Right lobe of liver (tissue), 6 donors: ENCODE measurements at places on chromosomes 16 and 17. TPM values are rescaled to one million over a fixed set of nuclear protein-coding genes. Genes with fewer than 3 reads are reported as not detected.
A peak's percentile ranks its signal among the peaks of the same experiment; 100 is the strongest.

The SP2 gene
- 3.1 TPM for total RNA-seq

The HOXB9 gene
- total RNA-seq: not detected

The TOM1L1 gene
- total RNA-seq: 67.3 TPM

The JPH3 gene
- total RNA-seq: 0.12 TPM

DNA sequence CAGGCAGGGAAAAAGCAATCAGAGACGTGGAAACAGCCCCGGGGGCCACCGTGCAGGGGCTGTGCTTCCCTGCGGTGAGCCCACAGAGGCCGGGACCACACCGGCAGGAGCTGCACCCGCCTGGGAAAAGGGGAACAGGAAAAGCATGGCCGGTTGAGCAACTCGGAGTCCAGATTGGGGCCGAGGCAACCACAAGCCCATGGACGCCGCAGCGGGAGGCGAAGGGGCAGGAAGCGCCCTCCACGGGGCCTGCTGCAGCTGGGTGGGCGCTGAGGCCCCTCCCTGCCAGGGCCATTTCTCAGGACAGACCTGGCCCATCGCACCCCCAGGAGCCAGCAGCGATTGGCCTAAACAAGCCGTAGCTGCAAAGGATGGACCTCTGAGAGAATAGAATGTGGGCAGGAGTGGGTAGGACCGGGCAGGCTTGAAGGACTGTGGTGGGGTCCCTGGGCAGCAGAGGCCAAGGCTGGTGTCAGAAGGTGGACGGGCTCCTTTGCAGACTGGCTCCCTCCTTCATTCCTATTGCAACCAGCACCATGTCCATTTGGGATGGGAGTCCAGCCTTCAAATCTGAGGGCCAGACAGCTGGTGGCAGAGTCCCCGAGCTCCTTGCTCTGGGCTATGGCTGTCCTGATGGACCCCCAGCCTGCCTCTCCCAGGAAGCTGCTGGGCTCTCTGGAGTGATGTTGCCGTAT is 30.4 kb downstream of the COX4I1 start:
- no peaks in the 10 kb centered on the region for H3K4me1 ChIP-seq
- no peak overlapping the region for H3K27ac ChIP-seq
- H3K27me3 ChIP-seq: no peaks in the 10 kb centered on the region
- no peak for DNase-seq

- no peak for DNase-seq
- peaks cover 16% of the 10 kb centered on the region for H3K36me3 ChIP-seq
- no peak overlapping the region for H3K4me3 ChIP-seq
- H3K4me1 ChIP-seq: no peaks in the 10 kb centered on the region
Observed at GRCh38 chr17:81540676-81541027, 11.5 kb downstream of the FAAP100 start.

- H3K36me3 ChIP-seq: no peaks in the 10 kb centered on the region
- H3K27ac ChIP-seq: no peak overlapping the region
Observed at GRCh38 chr16:27515874-27516353, 33.8 kb downstream of the GTF3C1 start.

DNA sequence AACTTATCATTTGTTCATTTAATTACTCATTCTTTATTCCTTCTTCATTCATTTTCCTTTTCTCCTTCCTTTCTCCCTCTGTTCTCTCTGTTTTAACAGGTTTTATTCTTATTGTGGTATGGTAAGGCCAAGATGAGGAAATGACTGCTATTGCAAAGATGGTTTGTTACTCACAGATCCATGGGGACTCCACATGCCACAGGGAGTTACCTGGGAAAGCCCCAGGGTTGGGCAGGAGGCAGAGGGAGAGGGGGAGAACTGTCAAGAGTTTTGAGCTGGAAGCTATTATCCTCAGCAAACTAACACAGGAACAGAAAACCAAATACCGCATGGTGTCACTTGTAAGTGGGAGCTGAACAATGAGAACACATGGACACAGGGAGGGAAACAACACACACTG is 453.3 kb downstream of the WWOX start:
- no peaks in the 10 kb centered on the region for H3K36me3 ChIP-seq
- DNase-seq: no peak
- H3K27ac ChIP-seq: no peak overlapping the region
- no peak overlapping the region for H3K4me3 ChIP-seq
- H3K4me1 ChIP-seq: no peaks in the 10 kb centered on the region

DNA sequence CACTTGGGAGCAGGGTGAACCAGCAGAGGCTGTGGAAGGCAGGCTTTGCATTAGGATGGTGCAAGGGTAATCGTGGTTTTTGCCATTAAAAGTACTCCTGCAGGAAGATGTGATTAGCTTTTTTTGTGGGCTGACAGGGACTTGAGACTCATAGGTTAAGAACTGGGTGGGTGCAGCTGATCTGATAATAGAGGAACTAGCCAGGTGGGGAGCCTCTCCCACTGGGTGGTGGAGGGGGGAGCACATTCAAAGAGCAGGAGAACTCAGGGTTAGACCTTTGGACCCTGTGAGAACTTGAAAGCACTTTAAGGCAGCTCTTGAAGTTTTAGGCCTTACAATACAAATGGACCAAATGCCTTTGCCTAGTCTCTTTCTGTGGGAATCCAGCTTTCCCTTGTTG is 32.4 kb downstream of the CCL4 start:
- no peak overlapping the region for H3K4me3 ChIP-seq
- no peaks in the 10 kb centered on the region for H3K36me3 ChIP-seq
- no peak overlapping the region for H3K27ac ChIP-seq
- H3K4me1 ChIP-seq: no peaks in the 10 kb centered on the region
- no peak for DNase-seq

DNA sequence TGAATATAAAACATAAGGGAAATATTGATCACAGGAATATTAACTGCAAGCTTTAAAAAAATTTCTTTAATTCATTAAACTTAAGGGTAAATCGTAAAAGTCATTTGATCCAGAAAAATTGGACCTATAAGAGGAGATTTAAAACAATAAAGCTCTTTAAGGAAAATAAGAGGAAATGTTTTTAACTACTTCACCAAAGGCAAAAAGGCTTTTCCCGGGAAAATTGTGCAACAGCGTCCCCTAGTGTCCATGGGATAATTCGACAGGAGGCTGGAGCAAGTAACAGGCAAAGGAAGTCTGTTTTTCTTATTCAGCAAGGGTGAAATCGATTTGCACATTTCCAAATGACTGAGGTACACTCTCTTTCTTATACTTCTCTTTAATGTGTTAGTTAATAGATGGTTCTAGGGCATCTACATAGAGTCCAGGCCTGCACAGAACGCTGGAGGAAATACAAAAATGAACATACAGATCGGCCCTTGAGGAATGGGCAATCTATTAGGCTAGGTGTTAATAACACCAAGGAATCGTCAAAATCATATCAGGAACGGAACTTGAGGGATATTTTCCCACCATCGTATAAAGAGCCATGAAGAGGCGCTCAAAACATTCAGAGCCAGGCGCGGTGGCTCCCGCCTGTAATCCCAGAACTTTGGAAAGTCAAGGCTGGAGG is 61.4 kb downstream of the ZNF18 start:
- no peaks in the 10 kb centered on the region for H3K36me3 ChIP-seq
- H3K27me3 ChIP-seq: no peaks in the 10 kb centered on the region
- no peak overlapping the region for H3K27ac ChIP-seq
- H3K4me1 ChIP-seq: no peaks in the 10 kb centered on the region

DNA sequence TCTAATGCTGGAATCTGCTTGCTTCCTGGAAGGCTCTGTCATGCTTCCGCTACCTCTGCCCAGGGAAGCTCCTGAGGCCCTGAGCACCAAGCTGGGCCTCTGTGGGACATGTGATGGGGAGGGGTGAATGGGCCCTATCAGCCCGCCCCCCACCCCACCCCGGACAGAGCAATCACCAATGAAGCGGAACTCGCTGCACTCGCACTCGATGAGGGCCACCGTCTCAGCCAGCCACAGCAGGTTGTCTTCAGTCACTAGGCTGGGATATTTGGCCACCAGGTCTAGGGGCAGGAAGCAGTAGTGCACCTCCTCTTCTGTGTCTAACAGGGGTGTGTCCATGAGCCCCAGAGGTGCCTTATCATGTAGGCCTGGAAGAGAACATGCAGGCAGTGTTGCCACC is 23.6 kb downstream of the KCTD19 start:
- DNase-seq: no peak
- H3K27me3 ChIP-seq: no peaks in the 10 kb centered on the region
- H3K4me3 ChIP-seq: no peak overlapping the region
- no peaks in the 10 kb centered on the region for H3K4me1 ChIP-seq
- no peak overlapping the region for H3K27ac ChIP-seq

DNA sequence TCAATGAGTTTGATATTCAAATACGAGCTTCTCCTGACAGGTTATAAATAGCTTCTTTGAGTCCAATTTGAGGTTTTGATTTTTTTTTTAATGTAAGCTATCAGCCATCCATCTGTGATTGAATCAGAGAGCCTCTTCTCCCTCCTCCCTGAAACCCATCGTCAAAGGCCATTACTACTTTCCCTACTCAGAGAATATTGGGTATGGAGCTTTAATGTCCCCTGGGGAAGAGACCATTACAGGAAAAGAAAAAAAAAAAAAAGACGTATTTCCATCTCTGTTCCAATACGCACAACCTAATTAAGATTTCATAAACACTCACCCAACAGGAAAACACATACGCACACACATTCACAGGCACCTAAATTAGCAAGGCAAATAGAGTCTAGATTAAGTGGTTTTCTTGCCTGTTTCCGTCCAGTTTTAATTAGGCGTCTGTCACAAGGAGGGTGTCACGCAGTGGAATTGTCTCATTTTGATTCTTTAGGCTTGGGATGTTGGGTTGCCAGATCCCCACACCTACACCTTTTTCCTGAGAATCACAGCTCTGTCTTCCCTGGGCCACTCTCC is 194.3 kb upstream of the RPL38 start:
- no peaks in the 10 kb centered on the region for H3K4me1 ChIP-seq
- DNase-seq: no peak
- H3K27ac ChIP-seq: no peak overlapping the region
- H3K27me3 ChIP-seq: no peaks in the 10 kb centered on the region
- no peak overlapping the region for H3K4me3 ChIP-seq

- H3K36me3 ChIP-seq: no peaks in the 10 kb centered on the region
- no peaks in the 10 kb centered on the region for H3K27me3 ChIP-seq
- H3K27ac ChIP-seq: no peak overlapping the region
- H3K4me3 ChIP-seq: no peak overlapping the region
- H3K4me1 ChIP-seq: no peaks in the 10 kb centered on the region
Observed at GRCh38 chr16:69555437-69555836, 10.3 kb upstream of the NFAT5 start.

DNA sequence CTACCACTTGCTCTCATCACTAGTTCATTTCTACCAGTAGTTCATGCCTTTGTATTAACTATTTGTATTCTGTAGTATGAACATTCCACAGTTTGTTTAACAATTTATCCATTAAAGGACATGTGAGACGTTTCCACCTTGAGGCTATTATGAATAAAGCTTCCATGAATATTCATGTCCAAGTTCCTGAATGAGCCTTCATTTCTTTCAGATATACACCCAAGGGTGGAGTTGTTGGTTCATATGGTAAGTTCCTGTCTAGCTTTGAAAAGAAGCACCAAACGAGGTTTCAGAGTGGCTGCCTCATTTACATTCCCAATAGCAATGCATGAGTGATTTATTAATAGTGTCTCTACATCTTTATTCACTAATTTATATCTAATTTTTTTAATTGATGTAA is 407.8 kb upstream of the C16orf82 start:
- no peak for DNase-seq
- no peaks in the 10 kb centered on the region for H3K27me3 ChIP-seq
- no peaks in the 10 kb centered on the region for H3K4me1 ChIP-seq
- no peaks in the 10 kb centered on the region for H3K36me3 ChIP-seq
- no peak overlapping the region for H3K27ac ChIP-seq

- no peaks in the 10 kb centered on the region for H3K4me1 ChIP-seq
- no peaks in the 10 kb centered on the region for H3K36me3 ChIP-seq
- H3K27me3 ChIP-seq: no peaks in the 10 kb centered on the region
- no peak overlapping the region for H3K27ac ChIP-seq
- no peak for DNase-seq
- H3K4me3 ChIP-seq: no peak overlapping the region
Observed at GRCh38 chr17:64599187-64599676, 62.9 kb downstream of the SMURF2 start.

DNA sequence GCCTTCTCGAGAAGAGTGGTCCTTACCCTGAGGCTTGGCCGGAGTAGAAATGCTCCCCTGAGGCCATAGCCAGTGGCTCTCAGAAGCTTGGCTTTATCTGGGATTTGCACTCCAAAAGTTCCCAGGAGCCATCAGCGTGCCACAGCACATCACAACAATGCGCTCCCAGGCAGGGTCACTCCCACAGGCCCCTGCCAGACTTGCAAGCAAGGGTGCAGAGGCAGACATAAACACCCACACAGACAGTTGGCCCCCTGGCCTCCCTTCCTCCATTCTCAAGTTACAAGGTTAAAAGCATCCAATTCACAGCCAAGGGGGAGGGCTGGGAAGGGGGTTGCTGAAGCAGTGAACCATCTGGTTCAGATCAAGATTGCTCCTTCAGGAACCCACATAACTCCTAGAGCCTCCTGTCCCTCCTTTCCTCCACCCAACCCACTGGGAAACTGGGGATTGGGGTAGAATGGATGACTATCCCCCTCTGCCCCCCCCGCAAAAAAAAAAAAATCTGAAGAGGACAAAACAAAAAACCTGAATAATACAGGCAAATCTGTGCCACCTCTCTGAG is 1.8 kb downstream of the ST3GAL2 start:
- H3K36me3 ChIP-seq: no peaks in the 10 kb centered on the region
- no peak overlapping the region for H3K27ac ChIP-seq
- H3K27me3 ChIP-seq: no peaks in the 10 kb centered on the region
- no peak for DNase-seq
- no peaks in the 10 kb centered on the region for H3K4me1 ChIP-seq

DNA sequence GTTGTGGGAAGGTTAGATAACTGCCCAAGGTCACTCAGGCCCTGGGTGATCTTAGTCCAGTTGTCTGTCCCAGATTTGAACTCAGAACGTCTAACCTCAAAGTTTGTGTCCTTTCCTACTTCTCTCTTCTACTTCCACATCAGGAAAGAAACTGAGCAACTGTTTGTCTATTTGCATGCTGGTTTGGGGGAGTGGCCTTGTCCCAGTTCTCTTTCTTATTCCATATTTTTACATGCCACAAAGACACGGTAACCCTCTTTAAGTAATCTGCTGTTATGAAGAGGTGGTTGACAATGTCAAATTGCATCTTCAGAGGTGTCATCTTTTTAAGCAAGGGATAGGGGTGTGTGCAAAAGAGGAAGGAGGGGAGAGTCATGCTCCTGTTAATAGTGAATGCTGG is 432.5 kb downstream of the HS3ST3B1 start:
- no peak for DNase-seq
- no peaks in the 10 kb centered on the region for H3K36me3 ChIP-seq
- H3K4me3 ChIP-seq: no peak overlapping the region
- H3K4me1 ChIP-seq: peaks cover under 1% of the 10 kb centered on the region
- no peak overlapping the region for H3K27ac ChIP-seq

GRCh38 chr17:29640413-29640812 is 17.7 kb upstream of the CORO6 start:
- H3K27me3 ChIP-seq: no peaks in the 10 kb centered on the region
- no peak overlapping the region for H3K4me3 ChIP-seq
- H3K36me3 ChIP-seq: no peaks in the 10 kb centered on the region

- H3K27me3 ChIP-seq: no peaks in the 10 kb centered on the region
- H3K36me3 ChIP-seq: peaks cover 5% of the 10 kb centered on the region
- H3K27ac ChIP-seq: no peak overlapping the region
- H3K4me3 ChIP-seq: no peak overlapping the region
- no peaks in the 10 kb centered on the region for H3K4me1 ChIP-seq
- DNase-seq: peak; percentile 9
Observed at GRCh38 chr17:76336756-76337412, 16.8 kb downstream of the PRPSAP1 start.
